ENCODE measurements at places on chromosomes 4 and X.

DNA sequence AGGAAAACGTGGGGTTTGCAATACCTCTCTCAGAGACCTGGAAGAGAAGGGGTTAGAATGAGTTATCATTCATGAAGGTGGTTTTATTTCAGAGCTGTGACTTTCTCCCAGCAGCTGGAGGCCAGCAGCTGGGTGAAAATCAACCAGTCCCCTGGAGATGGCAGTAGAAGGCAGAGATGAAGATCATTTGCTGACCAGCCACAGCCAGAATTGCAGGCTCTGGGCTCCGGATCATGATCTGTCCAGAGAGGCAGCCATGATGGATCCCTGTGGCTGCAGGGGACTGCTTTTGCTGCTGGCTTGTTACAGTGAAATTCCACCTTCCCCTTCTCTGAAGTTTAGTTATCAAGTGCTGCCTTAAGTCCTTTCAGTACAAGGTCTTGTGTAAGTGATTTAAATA, 46.9 kb upstream of the TAB3 start:
- DNase-seq, result peak; percentile 12

DNA sequence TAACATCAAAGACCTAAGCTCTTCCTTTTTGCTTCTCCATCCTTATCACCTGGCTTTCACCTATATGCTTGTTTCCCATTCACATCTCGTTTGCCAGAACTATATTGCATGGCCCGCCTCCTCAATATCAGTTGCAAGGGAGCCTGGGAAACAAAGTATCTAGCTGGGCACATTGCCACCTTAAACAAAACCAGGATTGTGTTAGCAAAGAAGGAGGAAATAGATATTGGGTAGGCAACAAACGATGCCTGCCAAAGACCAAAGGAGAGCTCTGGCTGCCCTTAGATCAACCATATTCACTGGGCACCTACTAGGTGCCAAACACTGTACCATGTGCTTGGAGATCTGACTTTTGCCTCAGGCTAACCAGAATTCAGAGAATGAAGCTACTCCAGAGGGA, 107.5 kb downstream of the GRIA3 start:
- peak; percentile 6 for DNase-seq

DNA sequence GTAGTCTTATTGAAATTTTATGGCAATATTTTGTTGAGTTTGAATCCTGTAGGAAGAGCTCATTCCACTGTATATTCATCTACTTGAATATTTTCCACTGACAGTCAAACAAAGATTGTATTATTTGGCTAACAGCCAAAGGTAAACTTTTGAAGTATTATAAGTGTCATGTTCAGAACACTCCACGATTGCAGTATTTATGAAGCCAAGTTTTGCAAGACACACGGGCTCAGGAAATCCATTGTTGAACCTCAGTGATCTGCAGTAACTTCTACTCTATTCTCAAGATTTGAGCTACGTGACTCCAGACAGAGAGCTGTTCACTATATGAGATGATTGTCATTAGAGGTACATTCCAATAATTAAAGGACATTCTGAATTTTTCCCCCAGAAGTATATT, 302.7 kb upstream of the ADGRL3 start:
- DNase-seq, result no peak

DNA sequence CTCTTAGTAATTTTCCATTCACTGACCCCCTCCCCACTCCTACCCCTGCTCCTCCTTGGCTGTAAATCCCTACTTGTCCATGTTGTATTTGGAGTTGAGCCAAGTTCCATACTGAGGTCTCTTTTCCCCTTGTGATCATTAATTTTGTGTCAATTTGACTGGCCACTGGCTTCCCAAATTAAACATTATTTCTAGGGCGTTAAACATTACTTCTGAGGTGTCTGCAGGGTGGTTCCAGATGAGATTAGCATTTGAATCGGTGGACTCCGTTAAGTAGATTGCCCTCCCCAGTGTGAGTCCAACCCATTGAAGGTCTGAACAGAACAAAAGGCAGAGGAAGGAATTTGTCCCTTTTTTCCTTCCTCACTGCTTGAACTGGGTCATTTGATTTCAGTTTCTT, 25.7 kb downstream of the SLC39A8 start:
- peak; percentile 12 for DNase-seq

DNA sequence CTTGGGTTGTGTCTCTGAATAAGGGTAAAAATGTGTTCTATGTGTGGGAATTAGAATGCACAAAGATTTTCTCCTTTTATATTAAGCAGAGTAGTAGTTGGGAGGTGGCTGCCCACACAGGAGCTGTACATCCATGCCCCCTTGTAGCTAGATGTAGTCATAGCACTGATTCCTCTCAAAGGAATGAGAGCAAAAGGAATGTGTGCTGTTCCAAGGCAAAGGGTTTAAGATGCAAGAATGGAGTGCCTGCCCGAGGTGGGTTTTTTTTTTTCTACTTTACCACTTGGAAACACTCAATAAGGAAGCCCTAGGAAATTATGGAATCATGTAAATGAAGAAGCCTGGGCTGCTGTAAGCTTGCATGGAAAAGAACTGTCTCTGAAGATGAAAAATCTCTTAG, 2183.2 kb upstream of the AGA start:
- DNase-seq, result no peak

GRCh38 chr4:37008199-37008598, 236.3 kb upstream of the NWD2 start:
- DNase-seq, result peak; percentile 89

DNA sequence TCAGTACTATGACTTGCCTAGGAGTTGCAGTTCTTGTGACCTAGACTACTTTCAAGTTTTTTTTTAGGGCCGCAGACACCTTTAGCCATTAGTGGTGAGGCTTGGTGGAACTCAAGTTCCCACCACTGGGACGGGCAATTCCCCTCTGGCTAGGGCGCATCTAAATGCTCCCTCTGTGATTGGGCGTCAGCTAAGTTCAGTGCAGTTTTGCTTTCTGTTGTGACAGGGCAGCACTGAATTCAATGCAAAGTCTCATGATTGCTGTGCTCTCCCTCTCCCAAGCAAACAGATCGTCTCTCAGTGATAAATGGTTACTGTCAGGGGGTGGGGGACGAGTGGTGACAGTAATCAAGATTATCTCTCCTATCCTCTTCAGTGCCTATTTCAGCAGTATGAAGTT, 52.7 kb upstream of the FRMPD3 start:
- DNase-seq, result no peak

DNA sequence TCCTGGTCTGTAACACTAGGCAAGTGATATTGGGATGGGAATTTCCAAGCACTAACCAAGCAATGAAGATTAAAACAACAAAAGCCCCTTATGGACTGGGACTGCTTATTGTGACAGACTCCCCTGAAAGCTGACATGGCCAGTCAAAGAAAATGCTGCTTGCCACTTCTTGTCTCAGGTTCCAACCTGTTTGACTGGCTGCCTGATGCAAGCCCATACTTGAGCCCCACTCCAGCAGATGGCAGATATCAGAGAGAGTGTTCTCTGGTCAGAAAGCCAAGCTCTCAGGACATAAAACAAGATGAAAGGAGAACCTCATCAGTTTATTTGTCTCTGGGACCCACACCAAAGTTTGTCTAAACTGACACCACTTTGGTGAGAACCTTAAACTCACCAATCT, 15.5 kb upstream of the IGBP1 start:
- no peak for DNase-seq

DNA sequence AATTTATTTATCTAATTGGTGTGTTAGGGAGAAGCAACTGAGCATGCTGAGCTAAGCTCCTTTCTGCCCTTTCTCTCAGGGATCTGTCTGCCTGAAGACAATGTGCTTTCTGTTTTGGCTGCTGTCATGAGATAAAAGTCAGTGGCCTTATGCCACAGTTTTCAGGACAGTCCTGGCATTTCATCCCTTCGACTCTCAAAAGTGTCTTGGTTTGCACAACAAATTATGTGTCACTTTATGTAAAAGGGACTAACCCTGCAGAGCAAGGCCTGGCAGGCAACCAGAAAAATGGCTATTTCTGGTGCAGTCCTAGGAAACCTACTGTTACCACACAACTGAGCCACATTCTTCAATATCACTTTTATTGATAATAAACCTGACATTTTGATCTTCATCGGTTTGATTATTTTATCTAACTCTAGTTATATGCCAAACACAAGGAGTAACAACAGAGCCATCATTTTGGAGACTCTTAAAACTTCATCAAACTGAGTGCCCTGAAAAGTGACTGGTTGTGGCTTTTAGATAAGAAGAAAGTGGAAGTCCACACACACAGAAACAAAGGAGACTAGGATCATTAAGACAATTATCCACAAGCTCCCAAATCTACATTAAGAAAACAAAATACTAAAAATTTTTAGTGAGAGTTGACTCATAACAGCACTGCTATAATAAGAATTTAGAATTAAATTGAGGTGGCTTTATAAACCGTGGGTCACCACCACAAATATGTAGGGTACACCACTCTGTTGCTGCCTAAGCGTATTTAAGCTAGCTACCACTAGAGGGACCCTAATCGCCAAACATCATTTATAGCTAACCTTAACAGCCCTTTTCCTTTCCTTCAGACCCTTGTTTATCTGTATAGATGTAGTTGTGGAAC, 95.9 kb upstream of the PTPN13 start:
- peak; percentile 78 for DNase-seq

DNA sequence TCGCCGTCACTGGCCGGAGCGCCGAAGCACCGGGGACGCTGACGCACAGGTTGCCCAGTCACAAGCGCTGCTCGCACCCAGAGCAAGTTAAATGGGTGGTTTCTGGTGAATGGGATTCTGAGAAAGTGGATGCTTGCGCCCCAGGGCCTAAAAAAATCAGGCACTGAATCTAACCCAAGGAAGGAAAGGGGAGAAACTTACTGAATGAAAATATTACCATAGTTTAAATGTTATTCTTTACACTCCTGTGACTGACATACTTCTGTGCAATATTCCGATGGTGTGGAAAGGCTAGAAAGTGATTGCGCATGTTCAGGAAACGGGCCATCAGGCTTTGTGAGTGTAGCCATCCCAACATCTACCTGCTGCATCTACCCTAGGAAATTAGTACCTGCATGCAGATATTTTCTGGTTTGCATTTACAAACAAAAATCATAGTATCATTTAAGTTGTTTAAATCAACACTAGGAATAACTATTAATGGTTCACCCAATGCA, 838 bp upstream of the ABCG2 start:
- DNase-seq, result peak; percentile 76

DNA sequence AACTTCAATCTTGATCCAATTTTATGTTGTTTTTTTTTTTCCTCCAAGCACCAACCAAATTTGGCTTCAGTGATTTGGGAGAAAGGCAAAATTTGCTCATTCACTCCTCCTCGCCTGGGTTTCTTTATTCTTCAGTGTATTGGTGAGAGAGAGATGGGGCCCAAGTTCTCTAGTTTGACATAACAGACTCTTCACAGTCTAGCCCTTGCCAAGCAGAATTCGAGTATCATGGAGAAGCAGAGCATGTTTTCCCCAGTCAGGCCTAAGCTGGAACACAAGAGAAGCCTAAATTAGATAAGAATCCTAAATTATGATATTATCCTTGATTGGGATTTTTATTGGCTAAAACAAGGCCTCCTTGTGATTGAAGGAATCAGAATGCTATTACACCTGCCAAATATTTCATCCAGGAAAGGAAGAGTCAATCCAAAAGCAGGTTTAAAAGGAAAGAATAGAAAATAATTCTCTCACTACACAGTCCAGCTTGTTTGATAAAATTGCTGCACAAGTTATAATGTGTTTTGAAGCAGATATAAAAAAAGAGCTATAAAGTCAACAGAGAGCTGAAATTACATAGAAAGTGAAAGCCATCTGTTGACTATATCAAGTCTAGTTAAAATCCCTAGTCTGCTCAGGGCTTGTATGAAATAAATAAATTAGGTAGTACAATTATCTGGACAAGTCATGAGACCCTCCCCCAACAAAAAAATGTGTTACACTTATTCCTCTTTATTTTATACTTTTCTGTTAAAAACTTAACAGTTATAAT, 39.9 kb upstream of the FAM241A start:
- no peak for DNase-seq

- peak; percentile 1 for DNase-seq
These were observed 549.5 kb upstream of the SMIM31 start for GRCh38 chr4:164204434-164204833.

GRCh38 chrX:133085785-133086184, 11.1 kb downstream of the USP26 start:
- DNase-seq, result no peak

GRCh38 chr4:141403782-141404181, 183.1 kb downstream of the ZNF330 start:
- DNase-seq, result no peak

DNA sequence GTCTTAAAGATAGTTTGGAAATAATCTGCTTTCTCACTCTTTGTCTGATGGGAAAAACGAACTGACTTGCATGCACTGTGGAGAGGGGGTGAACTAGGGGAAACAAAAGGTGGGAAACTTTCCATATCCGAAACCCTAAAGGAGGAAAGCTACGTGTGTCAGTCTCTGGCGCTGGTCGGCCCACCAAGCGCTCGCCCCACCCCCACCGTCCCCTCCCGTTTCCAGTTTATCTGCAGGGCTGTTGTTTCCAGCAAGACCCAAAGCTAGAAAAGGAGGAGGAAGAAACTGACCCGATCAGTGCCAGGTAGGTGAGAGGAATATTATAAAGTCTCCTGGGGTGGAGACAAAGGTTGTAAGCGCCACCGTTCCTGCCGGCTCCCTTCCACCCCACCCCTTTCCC, 552 bp downstream of the TCEAL9 start:
- peak; percentile 16 for DNase-seq

DNA sequence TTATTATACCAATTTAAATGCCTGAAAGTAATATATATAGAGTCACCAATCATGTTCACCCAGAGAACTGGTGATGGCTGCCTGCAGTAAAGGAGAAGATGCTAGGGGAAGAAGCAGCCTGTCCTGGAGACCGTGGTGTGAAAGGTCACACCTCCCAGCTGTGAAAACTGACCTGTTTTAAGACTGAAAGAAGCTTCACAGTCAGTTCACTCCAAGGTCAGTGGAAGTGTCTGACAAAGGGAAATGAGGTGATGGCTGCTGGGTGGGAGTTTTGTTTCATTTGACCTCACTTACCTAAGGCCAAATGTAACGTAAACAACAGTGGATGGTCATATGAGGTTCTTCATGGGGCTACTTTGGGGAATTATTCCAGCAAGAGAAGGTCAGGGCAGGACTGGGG, 352.1 kb upstream of the GATB start:
- no peak for DNase-seq

DNA sequence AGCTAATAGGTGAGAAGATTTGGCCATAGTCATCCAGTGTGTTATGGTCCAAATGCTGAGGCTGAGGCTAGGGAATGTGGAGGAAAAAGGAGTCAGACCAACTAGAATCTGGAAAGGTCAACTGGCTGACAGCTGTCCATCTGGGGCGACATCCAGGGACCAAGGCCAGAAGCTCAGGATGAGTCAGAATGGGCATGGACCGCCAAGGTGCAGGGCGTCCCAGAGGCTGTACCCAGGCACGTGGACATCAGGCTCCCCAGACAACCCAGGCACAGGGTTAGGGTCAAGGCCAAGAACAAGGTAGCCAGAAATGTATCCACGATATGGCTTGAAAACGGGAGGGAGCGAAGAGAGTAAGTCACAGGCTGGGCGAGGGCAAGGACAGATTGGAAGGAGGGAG, 26.1 kb upstream of the PTTG2 start:
- no peak for DNase-seq

GRCh38 chr4:25896776-25897539, 17.1 kb upstream of the SMIM20 start:
- no peak for DNase-seq

GRCh38 chrX:100852810-100853209, 21.3 kb downstream of the NOX1 start:
- DNase-seq, result no peak
